ENCODE measurements at places on chromosomes 13 and 19. TPM values are rescaled to one million over a fixed set of nuclear protein-coding genes. Genes with fewer than 3 reads are reported as not detected.

The MEDAG gene
- total RNA-seq, result 189 TPM

The GNG8 gene
- not detected for total RNA-seq

DNA sequence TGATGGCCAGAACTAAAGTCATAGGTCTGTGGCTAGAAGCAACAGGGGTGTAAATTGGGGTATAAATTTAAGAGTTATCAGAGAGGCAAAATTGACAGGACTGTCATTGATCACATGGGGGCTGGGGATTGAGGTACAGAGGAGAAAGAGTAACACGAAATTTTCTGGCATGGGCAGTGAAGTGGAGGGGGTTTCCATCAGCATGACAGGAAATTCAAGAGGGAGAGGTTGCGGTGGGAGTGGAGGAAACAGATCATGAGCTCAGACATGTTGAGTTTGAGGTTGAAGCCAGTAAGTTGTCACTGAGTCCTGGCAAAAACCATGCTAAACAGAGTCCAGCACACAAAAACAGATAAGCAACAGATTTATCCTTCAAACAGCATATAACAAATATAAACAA, 192.1 kb upstream of the TSC22D1 start:
- ATAC-seq, result no peak

DNA sequence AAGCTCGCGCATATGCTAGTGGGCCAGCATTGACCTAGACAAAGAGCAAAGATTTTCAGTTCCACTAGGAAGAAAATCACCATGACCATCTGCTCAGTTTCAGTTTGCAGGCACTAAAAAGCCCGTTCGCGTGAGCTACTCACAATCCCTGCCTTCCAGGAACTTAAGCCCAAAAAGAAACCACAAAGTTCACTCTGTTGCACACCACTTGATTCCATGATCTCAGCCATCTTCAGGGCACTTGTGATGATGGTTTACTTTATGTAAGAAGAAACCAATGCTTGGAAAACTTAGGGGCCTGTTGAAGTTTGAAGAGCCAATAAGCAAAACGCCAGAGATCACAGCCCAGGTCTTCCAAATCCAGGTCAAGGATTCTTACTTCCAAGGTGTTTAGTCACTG, 45.0 kb upstream of the SLC15A1 start:
- ATAC-seq, result no peak

DNA sequence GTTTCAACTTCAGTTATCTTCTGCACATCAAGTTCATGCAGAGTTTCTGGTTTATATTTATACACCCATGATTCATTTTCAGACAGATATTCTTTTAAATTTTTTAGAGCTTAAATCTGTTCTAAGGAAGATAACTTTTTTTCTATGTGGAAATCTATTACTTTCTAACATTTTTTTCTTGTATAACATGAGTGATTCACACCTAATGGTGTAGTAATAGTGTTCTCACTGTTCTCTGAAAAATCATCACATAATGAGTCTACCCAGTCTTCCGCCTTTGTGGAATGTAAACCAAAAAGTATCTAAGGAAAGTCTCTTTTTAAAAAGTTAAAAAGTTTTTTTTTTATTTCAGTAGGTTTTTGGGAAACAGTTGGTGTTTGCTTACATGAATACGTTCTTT, 70.8 kb downstream of the FNDC3A start:
- no peak for ATAC-seq

DNA sequence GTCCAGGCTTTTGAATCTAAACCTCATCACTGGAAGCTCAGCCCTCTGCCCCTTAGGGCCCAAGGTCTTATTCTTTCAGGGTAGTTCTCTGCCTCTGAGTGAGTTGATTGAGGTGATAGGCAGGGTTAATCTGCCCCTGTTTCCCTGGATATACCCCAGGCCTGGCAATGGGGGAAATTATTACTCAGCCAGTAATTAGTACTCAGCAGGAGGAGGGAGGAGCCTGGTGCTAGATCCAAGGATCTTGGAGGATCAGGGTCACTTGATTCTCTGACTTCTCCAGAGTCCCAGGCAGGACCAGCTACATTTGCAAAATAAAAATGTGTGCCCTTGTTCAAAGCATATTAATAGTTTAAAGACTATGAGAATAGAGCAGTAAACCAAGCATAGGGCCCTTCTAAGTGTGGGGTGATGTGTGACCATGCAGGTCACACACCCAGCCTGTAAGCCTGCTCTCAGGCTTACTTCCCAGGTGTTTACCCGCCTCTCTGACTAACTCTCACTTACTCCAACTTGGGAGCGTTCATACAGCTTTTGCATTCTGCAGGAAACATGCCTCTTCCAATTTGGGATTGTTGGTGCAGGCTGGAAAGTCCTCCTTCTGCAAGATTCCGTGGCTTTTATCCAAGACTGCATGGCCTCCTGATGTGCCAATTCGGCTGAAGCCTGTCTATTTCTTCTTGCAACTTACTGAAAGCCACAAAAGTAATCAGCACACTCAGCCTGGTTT, 7.9 kb upstream of the STK24 start:
- ATAC-seq, result no peak

The APOC4 gene
- total RNA-seq, result not detected

The CABP5 gene
- total RNA-seq, result not detected

GRCh38 chr13:113897161-113897560, 33.3 kb upstream of the GAS6 start:
- ATAC-seq, result peak; percentile 61

DNA sequence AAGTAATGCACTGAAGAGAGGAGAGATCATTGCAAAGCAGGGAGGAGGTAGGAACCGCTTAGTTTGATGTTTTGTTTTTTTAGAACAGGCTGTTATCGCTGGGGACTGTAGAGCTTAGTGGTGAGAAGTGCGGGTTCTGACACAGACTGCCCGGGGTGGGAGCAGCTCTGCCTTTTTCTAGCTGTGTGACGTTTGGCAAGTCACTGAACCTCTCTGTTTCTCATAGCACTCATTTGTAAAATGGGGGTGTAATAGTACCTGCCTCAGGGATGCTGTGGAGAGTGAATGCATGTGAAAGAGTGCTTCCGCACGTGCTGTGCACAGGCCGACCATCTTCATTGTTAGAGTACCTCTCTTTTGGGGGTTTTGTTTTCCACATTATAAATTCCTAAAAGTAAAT, 19.3 kb downstream of the PRAM1 start:
- ATAC-seq, result no peak

The INTS6 gene
- 22.4 TPM for total RNA-seq

GRCh38 chr13:106587787-106588186, 19.9 kb upstream of the ARGLU1 start:
- no peak for ATAC-seq

GRCh38 chr19:1052349-1052975, 12.6 kb downstream of the ABCA7 start:
- ATAC-seq, result no peak

DNA sequence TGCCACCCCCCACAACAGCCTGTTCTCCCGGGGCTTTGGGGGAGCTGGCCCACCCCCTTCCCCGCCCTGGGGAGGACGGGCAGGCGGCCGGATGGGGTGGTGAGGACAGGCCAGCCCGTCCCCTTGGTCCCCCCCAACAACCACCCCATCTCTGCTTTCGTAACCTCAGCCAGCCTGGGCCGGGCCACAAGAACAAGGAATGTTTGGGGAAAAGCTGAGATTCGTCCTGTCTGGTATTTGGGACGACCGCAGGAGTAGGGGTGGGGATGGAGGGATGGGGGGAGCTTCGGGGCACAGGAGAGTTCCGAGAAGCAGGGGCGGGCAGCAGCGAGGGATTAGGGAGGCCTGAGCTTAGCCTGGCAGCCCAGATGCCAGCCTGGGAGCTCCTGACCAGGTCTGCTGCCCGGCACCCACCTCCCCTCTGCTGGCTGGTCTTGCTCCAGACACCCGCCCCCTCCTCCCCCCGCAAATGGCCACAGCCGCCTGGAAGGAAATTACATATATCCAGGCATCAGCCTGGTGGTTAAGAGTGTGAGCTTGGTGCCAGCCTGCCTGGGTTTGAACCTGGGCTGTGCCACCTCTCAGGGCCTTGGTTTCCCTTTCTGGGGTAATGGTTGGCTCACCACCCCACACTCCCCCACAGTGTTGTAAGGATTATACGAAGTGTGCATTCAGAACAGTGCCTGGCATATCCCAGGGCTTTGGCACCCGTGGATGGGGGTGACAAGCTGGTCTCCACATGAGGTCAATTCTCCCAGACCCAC, at the start of gene PODNL1:
PODNL1 (minus strand) TSS at position 117 of the 764 bp plus-strand sequence. CDS start 236 bp downstream, outside the sequence.
- peak; percentile 51 for ATAC-seq

The CCDC8 gene
- 4.3 TPM for total RNA-seq

The NALCN gene
- total RNA-seq, result 0.12 TPM

DNA sequence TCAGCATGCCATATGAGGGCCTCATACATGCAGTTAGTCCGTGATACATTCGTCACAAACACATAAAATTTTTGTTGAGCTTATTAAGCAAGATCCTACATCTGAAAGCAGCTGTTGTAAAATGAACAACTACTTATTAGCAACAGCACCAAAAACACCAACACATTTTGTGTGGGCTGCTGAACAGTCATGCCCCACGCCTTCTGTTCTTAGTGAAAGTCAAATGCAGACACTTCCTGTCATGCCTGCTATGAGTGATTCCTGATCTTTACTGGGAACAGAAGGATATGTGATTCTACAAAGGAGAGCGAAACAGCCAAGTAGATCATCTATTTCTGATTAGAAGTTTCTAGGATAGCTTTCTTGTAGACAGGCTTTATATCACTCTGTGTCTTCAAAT, 4.2 kb upstream of the B3GLCT start:
- no peak for ATAC-seq

DNA sequence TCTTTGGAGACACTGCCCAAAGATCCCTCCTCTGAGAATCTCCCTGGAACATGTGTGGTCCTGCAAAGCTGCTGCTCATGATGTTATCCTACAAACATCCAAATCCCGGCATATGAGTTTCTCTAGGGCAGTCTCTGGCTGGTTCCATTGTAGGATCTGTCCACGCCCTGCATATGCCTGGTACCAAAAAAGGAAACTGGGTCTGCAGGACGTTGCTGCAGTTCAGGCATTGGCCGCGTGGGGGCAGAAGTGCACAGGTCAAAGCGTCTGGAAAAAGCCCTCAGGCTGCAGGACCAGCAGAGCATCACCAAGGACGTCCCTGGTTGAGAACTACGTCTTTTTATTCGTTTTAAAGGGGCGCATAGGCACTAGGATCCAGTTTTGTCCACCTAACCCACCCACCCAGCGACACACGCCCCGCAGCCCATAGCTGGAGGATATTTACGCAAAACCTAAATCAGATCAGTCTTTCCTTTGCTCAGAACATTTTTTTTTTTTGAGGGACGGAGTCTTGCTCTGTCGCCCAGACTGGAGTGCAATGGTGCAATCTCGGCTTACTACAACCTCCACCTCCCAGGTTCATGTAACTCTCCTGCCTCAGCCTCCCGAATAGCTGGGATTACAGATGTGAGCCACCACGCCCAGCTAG, 12.9 kb upstream of the ZNF564 start:
- peak; percentile 95 for ATAC-seq

DNA sequence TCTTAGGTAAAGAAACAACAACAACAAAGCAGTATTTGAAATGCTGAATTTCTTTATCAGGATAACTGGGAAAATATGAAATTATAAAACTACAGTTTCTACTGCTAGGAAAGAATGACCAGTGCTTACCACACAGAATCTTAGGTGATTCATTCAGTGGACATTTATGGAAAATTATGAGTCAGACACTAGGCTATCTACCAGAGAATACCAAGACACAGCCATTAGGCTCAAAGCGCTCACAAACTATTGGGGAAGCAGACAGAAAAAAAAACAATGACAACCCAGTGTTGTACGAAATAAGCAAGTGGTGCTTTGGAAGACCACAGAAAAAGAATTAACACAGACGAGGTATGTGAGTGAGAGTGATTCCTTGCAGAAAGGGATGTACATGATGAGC, 1019.5 kb downstream of the PCDH9 start:
- ATAC-seq, result peak; percentile 72

- peak; percentile 19 for ATAC-seq
Measured at GRCh38 chr19:6737873-6738786, 750 bp upstream of the GPR108 start.

- peak; percentile 96 for ATAC-seq
Measured at GRCh38 chr19:29605653-29606419, at the start of gene POP4. Gene POP4 (plus strand): TSS chr19:29606283. CDS start chr19:29606319, 36 bp downstream.

GRCh38 chr13:39415008-39415802, 187.8 kb downstream of the LHFPL6 start:
- peak; percentile 84 for ATAC-seq

- ATAC-seq, result peak; percentile 81
Measured at GRCh38 chr19:2962018-2962670, 15.2 kb upstream of the TLE6 start.

The RXFP2 gene
- total RNA-seq, result not detected

The CEACAM8 gene
- not detected for total RNA-seq

GRCh38 chr13:82358284-82358683, 1524.0 kb downstream of the SLITRK1 start:
- no peak for ATAC-seq

The ARRDC5 gene
- not detected for total RNA-seq

- no peak for ATAC-seq
Measured at GRCh38 chr19:33323093-33323820, 20.9 kb upstream of the CEBPA start.

GRCh38 chr19:35623327-35624010, 5.4 kb upstream of the RBM42 start:
- ATAC-seq, result no peak

DNA sequence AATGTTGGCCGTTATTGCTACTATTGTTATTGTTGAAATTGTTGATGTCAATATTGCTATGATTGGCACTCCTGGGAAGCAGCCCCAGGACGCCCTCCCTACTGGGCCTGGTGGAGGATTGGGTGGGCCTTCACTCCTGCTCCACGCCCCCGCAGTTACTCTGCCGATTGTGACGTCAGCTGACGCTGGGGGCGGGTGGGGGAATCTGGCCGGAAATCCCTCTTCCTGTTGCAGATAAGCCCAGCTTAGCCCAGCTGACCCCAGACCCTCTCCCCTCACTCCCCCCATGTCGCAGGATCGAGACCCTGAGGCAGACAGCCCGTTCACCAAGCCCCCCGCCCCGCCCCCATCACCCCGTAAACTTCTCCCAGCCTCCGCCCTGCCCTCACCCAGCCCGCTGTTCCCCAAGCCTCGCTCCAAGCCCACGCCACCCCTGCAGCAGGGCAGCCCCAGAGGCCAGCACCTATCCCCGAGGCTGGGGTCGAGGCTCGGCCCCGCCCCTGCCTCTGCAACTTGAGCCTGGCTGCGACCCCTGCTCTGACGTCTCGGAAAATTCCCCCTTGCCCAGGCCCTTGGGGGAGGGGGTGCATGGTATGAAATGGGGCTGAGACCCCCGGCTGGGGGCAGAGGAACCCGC, at the start of gene ETV2:
ETV2 (plus strand) TSS at position 231 of the 637 bp plus-strand sequence. CDS start 716 bp downstream, outside the sequence.
- no peak for ATAC-seq

DNA sequence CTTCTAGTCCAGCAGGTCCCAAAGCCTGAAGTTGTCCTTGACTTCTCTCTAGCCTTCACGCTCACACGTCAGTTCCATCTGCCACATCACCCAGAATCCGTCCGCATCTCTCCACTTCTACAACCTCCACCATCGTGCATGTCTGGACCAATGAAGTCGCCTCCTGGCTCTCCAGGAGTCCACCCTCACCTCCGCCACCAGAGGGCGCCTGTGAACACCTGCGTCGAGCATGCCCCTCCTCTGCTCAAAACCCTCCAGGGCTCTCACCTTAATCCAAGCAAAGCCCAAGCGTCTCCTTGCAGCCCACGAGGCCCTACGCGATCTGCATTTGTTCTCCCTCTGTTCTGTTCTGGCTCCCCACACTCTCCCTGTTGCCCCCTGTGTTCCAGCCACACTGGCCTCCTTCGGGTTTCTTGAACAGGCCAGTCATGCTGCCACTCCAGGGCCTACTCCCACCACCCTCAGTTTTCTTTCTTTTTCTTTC, 3.7 kb downstream of the USHBP1 start:
- peak; percentile 90 for ATAC-seq

GRCh38 chr19:30350692-30351663, 21.2 kb upstream of the ZNF536 start:
- ATAC-seq, result no peak

Data from gastroesophageal sphincter (tissue), 4 donors.